ENCODE measurements at places on chromosomes 4 and X.

DNA sequence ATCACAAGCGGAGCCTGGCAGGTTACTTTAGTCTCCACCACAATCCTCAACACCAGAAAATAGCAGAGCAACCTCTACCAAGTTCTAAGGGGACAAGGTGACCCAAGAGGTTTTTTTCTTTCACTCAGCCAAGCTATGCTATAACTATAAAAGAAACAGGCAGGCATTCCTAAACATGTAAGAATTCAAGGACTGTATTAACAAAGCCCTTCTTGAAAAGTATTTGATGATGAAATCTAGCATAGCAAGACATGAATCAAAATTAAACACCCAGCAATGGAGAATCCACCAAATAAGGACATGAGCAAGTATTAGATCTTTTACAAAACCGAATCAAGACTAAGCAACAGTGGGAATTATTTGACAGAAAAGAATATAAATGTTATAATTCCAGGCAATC lies 25.7 kb upstream of the C1QTNF7 start:
- DNase-seq, result no peak

GRCh38 chr4:88286897-88287296 lies 2.5 kb upstream of the PPM1K start:
- DNase-seq, result no peak

DNA sequence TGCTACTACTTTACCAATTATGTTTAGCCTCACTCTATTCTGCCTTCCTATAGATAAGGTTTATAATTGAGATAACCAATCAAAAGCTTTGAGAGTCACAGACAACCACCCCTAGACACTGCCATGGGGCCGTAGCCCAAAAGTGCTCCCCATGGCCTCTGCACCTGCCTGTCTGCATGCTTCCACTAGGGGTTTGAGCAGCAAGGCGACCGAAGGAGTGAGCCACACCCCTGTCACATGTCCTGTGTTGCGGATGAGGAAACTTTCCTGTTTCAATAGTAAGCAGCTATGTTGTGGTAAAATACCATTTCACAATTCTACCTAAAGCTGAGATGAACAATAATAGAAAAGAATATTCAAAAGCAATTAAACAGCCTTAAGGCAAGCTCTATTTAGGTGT lies 856.0 kb upstream of the FRG1 start:
- DNase-seq, result no peak

DNA sequence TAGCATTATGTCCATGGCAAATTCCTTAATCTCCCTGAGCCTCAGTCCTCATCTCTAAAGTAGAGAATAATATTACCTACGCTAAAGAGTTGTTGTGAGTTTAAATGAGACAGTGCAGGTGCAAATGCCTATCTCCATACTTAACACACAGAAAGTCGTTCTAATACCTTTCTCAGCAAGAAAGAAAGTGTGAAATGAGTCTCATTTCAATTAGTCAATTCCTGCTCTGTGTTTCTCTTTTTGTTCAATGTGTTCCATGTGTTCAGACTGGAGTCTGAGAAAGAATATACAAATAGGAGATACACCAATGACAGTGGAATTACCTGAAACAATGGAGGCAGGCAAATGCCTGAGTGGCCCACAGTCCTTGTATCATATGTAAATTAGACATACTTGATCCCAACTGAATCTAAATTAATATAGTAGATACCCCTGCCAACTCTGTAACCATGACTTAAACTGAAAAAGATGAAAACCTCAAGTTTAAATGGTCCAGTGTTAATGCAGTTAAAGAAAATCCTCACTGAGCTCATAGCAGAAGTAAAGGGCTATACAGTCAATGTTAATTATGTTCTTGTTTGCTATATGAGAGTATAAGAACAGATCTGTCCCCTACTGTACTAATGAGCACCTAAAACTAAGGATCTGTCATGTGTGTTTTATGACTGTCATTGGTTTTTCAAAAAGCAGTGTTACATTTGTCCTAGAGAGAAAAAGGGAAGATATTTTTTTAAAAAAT lies 68.2 kb downstream of the GPC3 start:
- no peak for DNase-seq

DNA sequence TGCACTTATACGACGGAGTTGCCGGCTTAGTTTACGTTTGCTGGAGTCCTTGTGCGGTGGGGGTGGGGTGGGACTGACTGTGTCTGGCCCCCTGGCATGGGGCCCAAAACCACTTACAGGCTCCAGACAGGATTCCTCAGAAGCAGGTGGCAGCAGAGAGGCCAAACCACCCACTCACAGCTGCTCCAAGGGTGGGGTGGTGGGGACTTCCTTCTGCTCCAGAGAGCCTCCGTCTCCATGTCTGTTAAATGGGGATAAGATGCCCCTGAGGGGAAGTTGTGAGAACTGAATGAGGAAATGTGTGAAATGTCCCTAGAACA lies 36.7 kb downstream of the PSAPL1 start:
- DNase-seq, result no peak

GRCh38 chrX:132563976-132564375 lies 75.1 kb upstream of the MBNL3 start:
- DNase-seq, result no peak

GRCh38 chr4:102616636-102617035 lies 115.5 kb downstream of the NFKB1 start:
- DNase-seq, result no peak

DNA sequence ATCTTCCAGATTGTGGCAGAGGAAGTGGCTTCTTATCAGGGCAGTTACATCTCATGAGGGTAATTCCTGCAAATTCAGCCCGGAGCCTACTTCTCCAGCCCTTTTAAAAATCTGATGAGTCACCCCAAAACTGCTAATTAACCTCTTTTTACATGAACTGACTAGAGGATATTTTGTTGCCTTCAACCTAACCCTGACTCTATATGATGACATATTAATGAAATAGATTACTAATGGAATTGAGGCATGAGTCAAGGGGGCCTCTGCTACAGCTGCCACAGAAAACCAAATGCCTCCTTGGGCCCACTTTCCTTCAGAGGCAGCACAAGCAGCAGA lies 72.5 kb downstream of the QRFPR start:
- no peak for DNase-seq

GRCh38 chrX:108347800-108348199 lies 90.4 kb downstream of the COL4A6 start:
- DNase-seq, result no peak

DNA sequence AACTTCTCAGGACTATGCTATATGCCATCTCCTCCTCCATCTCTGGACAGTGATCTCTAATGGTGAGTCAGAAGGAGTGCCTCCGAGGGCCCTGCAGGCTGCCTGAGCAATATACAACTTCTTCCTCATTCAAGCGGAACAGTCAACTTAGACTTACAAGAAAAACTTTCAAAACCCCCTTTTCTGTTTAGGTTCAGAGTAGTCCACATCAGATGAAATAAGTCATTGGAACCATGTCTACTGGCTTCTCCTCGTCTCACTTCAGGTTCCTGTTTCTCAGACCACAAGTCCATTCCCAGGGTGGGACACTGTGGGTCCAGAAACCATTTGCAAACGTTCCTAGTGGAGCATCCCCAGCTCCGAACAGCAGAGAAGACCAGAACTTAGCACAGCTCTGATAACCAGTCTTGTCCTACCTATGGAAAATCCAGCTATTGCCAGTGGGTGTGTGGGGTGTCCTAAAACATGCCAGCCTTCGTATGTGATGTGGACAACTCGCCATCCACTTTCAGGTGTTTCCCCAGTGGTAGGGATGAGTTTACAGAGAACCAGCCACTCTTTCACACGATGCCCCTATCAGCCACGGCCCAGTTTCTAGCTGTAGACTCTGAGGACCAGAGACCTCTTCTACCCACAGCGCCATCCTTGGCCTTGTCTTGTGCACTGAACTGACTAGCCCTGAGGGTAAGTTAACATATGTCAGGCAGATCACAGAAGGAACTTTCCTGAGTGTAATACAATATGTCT lies 32.7 kb upstream of the NKRF start:
- DNase-seq, result no peak

DNA sequence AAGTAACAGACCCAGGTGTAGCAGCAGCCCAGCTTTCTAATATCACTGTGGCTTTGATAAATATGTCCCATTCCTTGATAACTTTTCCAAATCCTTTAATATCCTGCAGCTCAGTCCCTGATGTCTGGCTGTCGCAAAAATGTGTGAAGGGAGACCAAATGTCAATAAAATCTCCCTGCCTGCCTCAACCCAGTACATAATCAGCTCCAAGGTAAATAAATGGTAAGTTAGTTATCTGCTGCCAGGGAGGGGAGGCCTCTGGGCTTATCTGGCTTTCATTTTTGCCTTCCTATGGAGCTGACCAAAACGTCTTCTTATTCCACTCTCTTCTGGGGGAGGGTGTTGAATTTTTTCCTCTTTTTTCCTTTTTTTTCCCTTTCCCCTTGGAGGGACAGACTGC lies 630.6 kb downstream of the MID1IP1 start:
- no peak for DNase-seq

DNA sequence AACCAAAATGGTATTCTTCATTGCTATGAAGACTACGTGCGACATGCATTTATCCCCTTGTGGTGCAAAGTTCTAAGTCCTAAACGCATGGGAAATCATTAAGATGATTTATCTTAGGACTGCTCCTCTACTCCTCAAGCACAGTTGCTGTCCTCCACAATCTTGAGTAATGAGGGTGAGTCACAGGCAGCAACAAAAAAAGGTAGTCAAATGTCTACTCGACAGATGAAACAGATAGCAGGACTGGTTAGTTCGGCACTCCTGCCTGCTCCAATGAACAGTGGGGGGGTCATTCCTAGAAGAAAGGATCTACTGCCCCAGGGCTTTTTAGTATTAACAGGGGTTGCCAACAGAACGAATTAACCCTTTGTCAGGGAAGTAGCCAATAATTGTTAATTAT lies 233.7 kb upstream of the FGF13 start:
- no peak for DNase-seq

DNA sequence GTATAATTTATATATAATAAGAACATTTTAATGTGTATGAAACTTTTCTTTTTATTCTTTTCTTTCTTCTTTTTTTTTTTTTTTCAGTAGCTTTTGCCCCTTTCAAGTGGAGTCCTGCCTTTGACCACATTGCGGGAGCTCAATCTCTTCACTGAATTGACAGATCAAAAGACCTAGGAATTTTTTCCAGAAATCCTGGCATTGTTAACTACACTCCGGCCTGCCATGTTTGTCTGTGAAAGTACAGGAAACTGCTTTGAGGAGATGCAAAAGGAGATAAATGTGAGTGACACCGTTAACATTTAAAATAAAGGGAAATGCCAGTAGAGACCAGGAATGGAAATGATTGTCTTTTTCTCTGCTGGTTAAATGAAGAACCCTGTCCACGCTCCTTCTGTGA lies 159.3 kb upstream of the VCX3A start:
- no peak for DNase-seq

DNA sequence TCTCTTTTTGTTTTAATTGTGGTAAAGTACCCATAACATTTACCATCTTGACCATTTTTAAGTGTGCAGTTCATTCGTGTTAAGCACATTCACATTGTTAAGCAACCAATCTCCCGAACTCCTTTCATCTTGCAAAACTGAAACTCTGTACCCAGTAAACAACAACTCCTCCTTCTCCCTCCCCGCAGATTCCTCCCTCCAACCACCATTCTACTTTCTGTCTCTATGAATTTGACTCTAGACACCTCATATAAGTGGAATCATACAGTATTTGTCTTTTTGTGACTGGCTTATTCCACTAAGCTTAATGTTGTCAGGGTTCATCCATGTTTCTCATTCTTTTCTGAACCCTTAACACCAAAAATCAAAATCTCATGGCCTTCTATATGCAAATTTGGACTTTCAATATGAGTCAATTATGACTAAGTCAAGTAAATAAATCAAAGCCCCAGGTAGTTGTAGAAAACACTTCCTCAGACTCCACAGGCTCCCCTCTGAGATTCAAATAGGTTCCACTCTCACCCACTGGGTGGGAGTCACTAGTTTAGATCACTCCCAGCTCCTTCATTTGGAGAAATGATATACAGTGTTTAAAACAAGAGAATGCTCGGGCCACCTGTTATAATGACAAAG lies 9.8 kb upstream of the RTL5 start:
- no peak for DNase-seq

GRCh38 chr4:165922747-165923146 lies 49.7 kb downstream of the TLL1 start:
- DNase-seq, result no peak

DNA sequence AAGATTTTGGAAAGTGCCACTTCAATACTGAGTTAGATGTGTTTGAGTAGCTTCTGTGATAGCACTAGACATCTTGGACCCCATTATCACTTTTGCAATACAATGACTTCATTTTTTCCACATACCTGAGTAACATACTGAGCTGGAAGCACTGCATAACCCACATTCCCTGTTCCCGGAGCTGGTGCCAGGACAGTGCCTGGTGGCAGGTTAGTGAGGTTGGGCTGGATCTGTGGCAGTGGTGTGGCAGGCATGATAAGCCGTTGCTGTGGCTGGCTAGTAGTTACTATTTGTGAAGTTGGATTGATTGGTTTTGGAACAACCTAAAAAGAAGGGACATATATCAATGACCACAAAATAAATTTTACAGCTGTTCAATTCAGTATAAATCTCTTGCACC lies 38.9 kb downstream of the THAP9 start:
- no peak for DNase-seq

DNA sequence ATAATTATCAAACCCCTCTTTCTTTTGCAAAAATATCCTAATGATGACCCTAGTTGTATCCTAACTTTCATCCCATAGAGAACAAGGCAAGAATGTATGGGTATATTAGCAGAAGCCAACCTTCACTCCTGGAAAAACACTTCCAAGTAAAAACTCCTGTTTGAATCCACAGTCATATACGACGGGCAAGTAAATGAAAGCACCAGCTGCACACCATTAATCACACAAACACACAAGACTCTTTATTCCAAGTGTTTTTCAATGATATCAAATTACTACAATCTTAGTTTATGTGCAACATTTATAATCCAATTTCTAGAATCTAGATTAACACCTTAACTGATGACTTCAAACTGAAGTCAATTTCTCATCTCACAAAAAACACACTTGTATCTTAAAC lies 22.9 kb downstream of the ACSL4 start:
- DNase-seq, result no peak

DNA sequence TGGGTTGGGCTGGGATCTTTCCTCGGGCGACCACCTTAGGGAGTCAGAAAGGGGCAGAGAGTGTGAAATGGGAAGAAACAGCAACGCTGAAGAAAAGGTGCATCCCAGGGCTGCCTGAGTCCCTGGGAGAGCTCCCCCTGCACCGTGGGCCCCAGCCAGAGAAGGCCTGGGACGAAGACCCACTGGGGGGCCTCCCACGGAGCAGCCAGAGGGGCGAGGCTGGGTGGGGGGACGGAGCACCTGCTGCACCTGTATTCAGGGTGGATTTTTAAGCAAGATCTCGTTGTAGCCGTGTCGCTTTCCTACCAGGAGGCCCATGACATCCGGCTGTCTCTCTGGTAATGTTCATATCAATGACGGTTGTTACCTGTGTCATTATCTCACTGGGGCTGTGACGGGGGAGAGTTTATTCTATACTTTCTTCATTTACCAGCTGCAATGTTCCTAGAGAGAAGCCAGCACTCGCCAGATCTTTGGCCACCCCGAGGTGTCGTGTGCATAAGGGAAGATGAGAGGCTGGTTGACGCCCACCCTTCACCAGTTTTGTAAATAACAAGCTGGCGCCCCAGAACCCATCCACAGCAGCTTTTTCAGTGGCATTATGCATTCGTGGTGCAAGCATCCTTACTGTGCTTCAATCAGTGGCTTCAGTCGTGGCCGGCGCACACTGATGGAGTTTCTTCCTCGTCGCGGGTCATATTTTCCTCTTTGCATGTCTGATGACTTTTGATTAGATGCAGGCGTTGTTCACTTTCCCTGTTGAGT lies 5.6 kb upstream of the PCGF3 start:
- no peak for DNase-seq

All from stimulated activated CD4-positive, alpha-beta T cell treated with anti-CD3 and anti-CD28 coated beads, Interleukin-12 subunit alpha, Interleukin-12 subunit beta, amount 100 ng/mL, for 24 hours (primary cell).